ENCODE measurements at places on chromosomes 2 and 18.

GRCh38 chr18:33184958-33185357, 255.6 kb downstream of the CCDC178 start:
- no peak for DNase-seq

DNA sequence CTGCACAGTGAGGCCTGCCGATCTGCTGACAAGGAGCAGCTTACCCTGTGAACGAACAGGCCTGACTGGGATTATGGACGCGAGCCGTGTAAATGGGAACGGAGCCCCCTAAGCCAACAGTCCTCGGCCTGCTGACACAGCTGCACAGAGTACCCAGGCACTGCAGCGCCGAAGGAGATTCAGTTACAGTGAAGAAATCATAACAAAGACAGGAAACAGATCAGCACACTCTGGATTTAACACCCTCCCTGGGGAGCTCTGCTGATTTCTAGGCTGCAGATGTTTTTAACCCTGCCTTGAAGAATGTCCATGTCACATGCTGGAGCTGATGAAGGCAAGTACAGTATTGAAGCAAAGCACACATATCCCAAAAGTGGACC, 43.4 kb downstream of the COLEC12 start:
- no peak for DNase-seq

- no peak for DNase-seq
Measured at GRCh38 chr2:25548601-25549000, 124.8 kb downstream of the DTNB start.

- DNase-seq: peak; percentile 57
Measured at GRCh38 chr18:69838620-69839411, 108.9 kb downstream of the CD226 start.

- DNase-seq: no peak
Measured at GRCh38 chr2:128388499-128388941, 69.9 kb upstream of the HS6ST1 start.

- no peak for DNase-seq
Measured at GRCh38 chr2:25853038-25853638, 25.1 kb downstream of the ASXL2 start.

- no peak for DNase-seq
Measured at GRCh38 chr2:223669453-223670225, 67.5 kb upstream of the SCG2 start.

- DNase-seq: no peak
Measured at GRCh38 chr2:62354771-62355561, 151.0 kb downstream of the TMEM17 start.

DNA sequence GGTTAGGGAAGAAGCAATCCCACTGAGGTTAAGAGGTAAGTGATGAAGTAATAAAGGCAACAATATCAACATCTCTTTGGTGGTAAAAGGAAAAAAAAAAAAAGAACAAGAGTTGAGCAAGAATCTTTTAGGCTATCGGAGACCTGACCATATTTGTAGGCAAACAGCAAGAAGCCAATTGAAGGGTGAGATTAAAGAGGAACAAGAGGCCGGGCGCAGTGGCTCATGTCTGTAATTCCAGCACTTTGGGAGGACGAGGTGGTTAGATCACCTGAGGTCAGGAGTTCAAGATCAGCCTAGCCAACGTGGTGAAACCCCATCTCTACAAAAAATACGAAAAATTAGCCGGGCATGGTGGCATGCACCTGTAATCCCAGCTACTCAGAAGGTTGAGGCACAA, 11.3 kb downstream of the VPS54 start:
- DNase-seq: no peak

- DNase-seq: no peak
Measured at GRCh38 chr2:60391649-60392375, 161.6 kb downstream of the BCL11A start.

- no peak for DNase-seq
Measured at GRCh38 chr2:238868616-238869292, 20.9 kb downstream of the TWIST2 start.
